ENCODE measurements at places on chromosomes 1 and 21.

- DNase-seq, result no peak
These were observed 58.2 kb downstream of the NFASC start for GRCh38 chr1:204928671-204929486.

- no peak for DNase-seq
These were observed 39.1 kb upstream of the ECE1 start for GRCh38 chr1:21329209-21329844.

GRCh38 chr1:229001467-229002011 is 266.3 kb downstream of the RHOU start:
- DNase-seq, result no peak

GRCh38 chr1:4702932-4703331 is 48.5 kb downstream of the AJAP1 start:
- DNase-seq, result no peak

GRCh38 chr1:173195596-173196088 is 11.5 kb downstream of the TNFSF4 start:
- no peak for DNase-seq

DNA sequence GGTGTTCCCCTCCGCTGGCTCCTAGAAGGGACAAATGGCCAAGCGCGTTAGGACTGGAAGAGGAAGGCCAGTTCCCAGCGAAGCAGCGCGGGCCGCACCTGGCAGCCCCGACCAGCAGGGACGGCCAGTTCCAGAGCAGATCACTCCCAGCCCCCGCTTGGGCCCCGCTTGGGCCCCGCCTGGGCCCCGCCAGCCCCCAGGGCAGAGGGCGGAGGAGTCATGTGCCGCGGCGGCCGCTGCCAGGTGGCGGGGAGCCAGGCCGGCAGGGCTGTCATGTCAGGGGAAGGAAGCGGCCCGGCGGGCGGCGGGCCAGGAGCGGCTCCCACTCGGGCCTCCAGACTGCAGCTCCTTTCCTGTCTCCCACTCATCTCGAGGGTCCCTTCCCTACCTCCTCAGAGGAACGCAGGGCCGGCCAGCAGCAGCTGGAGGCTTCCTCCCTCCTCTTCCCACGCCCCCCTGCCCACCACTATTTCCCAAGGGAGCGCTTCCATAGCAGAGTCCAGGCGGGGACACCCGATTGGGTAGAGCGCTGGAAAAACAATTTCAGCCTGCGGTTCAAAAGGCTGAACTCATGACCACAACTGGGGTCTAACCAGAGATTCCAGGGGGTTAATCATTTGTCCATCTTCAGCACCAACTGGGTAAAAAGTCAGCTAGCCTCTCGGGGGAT is 16.5 kb downstream of the ZNF697 start:
- DNase-seq, result peak; percentile 71

- peak; percentile 91 for DNase-seq
These were observed 604.7 kb downstream of the PTPRC start for GRCh38 chr1:199243423-199244061.

DNA sequence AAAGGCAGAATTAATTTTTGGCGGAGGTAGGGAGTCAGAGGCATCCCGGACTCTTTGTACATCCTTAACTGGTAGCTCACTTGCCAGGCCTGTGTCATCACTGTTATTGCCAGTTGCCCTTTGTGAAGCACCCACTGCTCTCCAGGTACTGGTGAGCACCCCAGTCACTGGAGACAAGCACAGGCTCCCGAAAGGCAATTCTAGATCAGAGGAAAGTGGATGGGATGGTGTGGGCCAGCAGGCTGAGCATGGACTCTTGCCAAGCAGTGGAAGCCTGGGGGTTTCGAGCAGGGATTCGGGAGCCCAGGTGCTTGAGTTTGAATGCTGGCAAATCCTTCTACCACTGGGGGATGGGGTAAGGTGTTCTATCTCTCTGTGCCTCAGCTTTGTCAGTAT is 551.1 kb downstream of the MATN1 start:
- no peak for DNase-seq

GRCh38 chr1:242836423-242836822 is 311.9 kb upstream of the PLD5 start:
- DNase-seq, result no peak

DNA sequence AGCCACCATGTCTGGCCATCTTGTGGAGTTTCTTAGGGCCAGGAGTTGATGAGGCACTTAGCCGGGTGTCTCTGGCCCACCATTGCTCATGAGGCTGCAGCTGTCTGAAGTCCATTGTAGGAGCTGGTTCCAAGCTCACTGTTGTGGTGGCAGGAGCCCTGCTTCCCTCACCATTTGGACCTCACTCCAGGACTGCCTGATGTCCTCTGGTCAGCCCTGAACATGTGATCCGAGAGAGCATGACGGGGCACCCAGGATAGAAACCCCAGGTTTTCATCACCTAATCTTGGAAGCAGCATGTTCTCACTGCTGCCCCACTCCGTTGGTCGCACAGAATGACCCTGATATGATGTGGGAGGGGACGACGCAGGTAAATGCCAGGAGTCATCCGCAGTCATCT is 56.2 kb upstream of the FAM3B start:
- no peak for DNase-seq

GRCh38 chr1:30684881-30685795 is 38.2 kb downstream of the MATN1 start:
- DNase-seq, result no peak

Data from KBM-7 (cell line).